ENCODE measurements at places on chromosomes 13 and 19. TPM values are rescaled to one million over a fixed set of nuclear protein-coding genes. Genes with fewer than 3 reads are reported as not detected.
A peak's percentile ranks its signal among the peaks of the same experiment; 100 is the strongest.

- DNase-seq = no peak
These were observed 145.2 kb downstream of the DIAPH3 start for GRCh38 chr13:60018536-60018935.

- DNase-seq = no peak
These were observed 1.4 kb upstream of the FCHO1 start for GRCh38 chr19:17749912-17750317.

DNA sequence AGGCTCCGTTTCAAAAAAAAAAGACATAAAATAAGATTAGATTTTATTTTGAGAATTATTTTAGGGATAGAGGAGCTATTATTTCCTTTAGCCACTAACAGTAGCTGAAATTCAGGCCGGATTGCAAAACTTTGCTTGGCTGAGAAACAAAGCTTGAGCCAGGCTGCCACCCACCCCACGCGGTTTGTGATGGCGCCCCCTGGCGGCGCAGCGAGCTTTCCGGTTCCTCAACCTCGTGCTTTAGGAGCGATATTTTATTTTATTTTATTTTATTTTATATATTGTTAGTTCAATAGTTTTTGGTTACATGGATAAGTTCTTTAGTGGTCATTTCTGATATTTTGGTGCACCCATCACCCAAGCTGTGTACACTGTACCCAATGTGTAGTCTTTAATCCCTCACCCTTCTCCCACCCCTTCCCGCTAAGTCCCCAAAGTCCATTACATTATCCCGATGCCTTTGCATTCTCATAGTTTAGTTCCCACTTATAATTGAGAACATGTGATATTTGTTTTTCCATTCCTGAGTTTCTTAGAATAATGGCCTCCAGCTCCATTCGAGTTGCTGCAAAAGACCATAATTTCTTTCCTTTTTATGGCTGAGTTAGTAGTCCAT, 19.8 kb upstream of the CEACAM4 start:
- no peak for DNase-seq

- DNase-seq = no peak
These were observed 6.4 kb downstream of the ALDH16A1 start for GRCh38 chr19:49459388-49459787.

DNA sequence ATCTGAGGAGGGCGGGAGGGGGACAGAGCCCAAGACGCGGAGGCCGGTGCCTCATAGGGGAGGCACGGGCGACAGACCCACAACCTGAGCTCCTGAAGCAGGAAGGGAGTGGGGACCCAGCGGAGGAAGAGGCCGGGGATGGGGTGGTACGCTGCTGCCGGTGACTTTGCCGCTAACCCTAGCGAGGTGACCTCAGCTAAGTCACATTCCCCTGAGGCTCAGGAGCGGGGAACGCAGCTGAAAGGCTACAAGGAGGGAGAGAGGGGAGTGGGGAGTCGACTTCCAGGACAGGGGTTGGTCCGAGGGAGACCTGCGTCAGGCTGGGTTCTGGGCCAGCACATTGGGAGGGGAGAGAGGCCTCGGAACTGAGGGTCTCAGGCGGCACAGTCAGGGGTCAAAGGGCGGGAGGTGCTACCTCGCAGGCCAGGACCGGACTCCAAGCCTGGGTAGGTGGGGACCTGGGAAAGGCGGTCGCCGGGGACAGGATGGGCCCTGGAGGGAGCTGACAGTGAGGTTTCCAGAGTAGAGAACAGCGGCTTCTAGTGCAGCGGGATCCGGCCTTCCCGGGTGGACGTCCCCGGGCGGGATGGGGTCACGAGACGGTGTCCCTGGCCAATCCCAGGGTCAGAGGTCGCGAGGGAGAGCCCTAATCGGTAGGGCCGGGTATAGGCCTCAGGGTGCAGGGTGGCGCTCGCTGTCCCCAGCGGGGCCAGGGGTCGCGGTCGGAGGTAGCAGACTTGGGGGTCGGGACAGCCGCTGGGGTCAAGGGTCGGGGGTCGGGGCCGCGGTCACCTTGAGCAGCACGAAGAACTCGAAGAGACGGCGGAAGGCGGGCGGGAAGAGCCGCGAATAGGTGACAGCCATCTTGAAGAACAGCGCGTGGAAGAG, 699 bp downstream of the TMEM259 start:
- peak; percentile 71 for DNase-seq

DNA sequence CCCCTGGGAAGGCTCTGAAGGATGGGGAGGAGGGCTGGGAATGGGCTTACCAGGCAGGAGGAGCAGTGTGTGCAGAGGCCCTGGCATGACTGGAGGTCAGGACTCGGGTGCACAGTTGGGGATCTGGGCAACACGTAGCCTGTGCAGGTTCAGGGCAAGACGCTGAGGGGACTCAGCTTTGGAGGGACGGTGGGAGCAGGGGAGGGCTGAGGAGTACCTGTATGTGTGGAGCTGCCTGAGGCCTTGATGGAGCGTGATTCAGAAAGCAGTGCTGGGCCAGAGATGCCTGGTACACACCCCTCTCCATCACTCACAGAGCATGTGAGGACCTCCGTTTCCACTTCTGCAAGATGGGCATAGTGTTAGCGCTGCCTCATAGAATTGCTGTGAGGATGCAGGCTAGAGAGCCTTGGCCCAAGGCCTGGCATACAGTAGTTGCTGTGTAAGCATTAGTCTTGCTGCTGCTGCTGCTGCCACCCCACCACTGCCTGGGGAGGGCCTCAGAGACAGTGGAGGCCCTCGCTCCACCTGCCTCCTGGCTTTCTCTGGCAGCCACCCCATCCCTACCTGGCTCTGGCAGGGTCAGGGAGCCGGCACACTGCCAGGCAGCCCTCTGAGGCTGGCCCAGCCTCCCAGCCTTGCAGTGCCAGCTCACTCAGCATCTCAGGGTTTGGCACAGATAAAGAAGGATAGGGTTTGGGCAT, 2.4 kb downstream of the PAK4 start:
- peak; percentile 78 for DNase-seq

GRCh38 chr13:20174656-20175405, 14.0 kb upstream of the GJA3 start:
- no peak for DNase-seq

DNA sequence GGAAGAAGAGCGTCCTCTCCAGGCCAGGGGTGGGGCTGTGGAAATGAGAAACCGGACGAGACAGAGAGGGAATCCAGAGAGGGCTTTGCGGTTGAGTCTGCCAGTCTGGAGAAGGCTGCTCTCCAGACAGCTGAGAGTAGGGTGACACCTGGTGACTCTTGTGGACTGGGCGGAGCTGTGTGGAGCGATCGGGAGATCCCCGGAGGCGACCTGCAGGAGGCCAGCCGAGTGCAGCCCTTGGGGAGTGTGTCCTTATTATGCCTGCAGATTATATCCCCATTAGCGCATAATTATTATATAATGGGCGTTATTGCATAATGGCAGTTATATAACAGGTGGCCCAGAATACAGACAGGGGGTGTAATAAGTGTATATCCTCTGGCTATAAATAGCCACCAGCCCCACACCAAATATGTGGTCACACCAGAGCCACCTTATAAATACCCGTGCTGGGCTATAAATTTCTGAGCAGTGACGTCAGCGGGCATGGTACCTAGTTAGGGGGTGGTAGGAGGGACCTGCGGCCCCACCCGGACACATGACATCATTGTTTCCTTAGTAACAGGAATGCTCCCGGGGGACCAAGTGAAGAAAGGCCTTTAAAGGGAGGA, 41.2 kb downstream of the NFIX start:
- no peak for DNase-seq

- peak; percentile 51 for DNase-seq
These were observed 1.3 kb downstream of the RHPN2 start for GRCh38 chr19:33063356-33063752.

GRCh38 chr19:16378291-16378889, 53.8 kb downstream of the KLF2 start:
- DNase-seq = peak; percentile 51

DNA sequence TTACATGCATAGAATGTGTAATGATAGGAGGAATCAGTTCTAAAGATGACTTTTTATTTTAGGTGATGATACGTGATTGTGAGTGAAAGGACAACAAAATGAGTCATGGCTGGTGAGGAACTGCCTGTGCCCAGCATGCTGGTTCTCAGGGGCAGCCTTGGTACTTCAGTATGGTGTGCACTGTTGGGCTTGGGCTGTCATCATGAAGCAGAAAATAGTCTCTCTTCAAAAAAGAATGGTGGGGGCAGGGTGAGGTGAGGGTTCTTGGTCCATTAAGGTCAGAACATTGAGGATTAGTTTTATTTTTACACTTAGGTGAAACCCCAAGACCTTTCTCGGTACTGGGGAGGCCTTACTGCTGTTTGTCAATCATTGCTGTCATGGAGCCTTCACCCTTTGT, 309.5 kb downstream of the MTUS2 start:
- no peak for DNase-seq

DNA sequence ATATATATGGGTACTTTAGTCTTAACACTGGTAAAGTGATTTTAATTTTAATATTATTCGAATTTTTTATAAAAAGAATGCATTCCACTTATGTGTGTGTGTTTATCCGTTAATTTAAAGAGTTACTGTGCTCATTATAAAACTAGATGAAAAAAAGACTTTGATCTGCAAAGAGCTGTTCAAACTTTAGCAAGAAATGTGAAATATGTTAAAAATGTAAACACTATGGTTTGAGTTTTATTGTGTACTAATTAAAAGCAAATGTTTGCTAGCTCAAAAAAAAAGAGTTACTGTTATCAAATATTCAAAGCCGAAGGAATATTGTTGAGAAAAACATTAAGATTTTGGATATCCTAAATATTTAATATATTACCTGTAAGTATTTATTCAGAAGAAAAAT, 34.5 kb downstream of the UFM1 start:
- DNase-seq = no peak

- no peak for DNase-seq
These were observed 76.3 kb upstream of the GPR183 start for GRCh38 chr13:99383511-99383921.

DNA sequence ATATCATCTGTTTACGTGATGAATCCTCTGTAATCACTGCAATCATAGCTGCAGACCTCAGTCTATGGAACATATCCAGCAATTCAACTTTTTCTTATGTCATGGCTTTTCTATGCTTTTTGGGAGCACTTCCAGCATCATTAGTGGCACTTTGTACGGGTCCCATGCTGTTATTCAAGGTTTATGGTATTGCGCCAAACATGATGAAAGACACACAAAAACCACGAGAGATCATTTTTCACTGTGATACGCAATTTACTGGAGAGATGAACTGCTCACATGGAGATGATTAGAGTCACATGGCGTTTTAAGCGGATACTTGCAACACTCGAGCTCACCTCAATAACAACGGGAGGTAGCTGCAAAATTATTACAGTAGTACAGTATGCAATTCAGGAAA, 2101.7 kb upstream of the PCDH20 start:
- no peak for DNase-seq

DNA sequence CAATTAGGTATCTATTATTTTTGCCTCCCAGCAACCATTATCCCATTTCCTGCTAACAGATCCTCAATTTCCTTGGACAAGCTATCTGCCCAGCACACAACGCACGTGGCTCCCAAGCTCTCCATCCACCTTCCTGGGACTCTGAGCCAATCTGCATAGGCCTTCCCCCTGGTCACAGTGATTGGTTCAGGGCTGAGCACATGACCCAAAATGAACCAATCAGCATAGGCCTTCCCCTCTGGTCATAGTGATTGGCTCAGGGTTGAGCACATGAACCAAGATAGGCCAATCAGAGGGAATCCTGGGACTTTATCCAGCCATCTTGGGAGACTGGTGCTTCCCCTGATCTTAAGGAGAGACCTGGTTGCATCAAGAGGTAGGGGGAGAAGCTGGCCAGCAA, 5.8 kb downstream of the CPAMD8 start:
- no peak for DNase-seq

DNA sequence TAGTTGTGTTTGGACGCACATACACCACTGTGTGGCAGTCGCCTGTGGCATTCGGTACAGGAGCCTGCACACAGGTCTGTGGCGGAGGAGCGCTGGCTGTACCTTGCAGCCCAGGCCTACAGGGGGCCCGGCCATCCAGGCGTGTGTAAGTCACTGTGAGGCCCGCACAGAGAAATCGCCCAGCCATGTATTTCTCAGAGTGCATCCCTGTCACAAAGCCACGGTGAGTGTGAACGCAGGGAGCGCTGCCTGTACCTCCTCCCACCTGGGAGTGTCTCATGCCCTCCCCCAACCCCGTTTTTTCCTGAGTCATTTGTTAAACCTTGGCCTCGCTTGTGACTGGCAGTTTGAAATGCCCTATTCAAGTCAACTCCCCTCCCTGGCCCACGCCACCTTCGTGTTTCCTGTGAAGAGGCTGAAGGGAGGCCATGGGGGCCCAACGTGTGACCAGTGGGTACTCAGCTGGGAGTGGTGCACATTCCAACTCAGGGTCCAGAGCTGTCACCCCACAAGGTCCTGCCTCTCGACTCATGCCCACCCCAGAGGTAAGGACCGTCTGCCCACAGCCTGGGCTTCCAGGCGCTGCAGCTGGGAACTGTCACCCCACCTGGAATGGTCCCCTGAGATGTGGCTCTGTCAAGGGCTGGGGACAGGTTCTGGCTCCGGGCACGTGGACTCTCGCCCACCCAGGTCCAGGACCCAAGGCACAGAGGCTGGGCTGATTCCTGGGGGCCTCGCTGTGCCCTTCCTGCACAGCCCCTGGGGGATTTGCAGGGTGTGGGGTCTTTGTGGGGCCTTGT, 11.6 kb upstream of the RASA3 start:
- DNase-seq = no peak

GRCh38 chr13:109783815-109784589, 2.4 kb downstream of the IRS2 start:
- no peak for DNase-seq

DNA sequence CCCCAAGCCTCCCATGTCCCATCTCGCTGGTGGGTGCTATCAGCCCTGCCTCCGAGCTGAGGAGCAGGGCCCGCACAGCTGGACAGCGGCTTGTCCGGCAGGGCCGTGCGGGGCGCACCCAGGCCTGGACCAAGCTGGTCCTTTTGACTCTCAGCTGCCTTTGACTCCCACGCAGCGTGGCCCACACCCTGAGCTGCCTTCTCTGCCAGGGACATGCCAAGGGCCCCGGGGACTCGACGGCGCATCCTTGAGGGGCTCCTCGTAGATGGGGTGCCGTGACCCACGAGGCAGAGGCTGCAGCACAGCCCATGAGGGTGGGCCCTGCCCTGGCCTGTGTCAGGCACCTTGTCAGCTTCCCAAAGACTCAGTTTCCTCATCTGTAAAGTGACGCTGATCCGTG, 38.8 kb upstream of the F7 start:
- no peak for DNase-seq

GRCh38 chr19:43784981-43785808, 4.4 kb upstream of the KCNN4 start:
- DNase-seq = no peak

DNA sequence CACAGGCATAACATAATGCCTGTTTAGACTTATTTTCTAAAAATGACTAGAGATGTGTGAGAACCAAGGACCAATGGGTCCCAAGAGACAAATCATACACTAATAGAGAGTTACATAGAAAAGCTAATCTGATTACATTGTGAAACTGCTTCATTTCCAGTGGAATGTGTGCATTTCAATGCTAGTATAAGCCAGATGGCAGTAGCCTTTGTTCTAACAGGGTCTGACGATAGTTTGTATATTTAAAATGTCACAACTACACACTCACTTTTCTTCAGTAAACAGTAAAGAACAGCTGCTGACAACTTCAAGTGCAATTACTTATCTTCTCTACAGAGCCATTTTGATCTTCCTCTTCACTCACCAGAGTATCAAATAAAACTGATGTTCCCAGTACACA, 4.3 kb upstream of the SLITRK5 start:
- no peak for DNase-seq

CABP5 gene
- not detected for total RNA-seq

ALOX5AP gene
- 2.3 TPM for total RNA-seq

ZNF177 gene
- 0.61 TPM for total RNA-seq

CD37 gene
- total RNA-seq = 1.1 TPM

ZNF780A gene
- 10.4 TPM for total RNA-seq

PLK5 gene
- total RNA-seq = not detected

CEACAM20 gene
- 0.14 TPM for total RNA-seq

FGF9 gene
- not detected for total RNA-seq
